ENCODE measurements at places on chromosomes 2 and 18.

DNA sequence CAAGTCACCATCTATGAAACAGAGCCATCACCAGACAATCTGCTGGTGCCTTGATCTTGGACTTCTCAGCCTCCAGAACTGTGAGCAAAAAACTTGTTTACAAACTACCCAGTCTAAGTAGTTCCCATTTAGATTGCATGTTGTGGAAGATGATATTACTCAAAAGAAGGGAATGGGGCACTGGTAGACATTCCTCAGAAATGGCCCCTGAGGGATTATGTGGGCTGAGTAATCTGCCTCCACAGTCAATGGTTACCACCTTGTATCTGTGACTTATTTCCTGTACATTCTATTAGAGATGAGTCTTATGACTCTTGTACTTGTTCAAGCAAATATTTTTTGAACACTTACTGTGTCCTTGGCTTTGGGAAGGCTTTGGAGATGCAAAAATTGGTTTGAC is 160.4 kb downstream of the NUP35 start:
- DNase-seq, result no peak

DNA sequence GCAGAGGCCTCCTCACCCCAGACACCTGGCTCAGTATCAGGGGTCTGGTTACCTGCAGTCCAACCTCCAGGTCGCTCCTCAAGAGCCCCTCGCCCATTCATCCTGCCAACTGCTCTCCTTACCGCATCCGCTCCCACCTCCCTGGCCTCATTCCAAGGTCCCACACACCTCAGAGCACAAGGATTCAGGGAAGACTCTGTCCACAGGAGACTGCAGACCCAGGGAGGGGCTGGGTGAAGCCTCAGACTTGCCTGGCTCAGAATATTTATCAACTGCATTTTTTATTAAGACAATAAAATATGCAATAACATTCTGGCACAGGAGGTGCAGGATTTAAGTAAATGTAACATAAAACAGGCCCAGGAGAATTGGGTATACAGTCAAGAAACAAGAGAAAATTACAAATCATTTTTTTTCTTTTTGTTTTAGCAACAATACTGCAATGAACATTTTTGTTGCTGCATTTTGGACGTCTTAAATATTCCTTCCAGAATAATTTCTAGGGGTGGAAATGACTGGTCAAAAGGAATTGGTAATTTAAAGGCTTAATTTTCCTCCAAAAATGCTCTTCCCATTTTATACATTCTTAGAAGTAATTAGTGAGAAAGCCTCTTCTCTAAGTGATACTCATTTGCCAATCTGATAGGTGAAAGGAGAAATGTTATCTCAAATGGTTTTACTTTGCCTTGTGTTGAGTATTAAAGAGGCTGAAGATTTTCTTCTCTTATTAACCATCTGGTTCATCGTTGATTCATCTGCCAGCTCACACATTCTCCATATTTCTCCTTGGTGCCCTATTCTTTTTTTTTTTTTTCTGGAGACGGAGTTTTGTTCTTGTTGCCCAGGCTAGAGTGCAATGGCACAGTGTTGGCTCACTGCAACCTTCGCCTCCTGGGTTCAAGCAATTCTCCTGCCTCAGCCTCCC is 42.5 kb downstream of the TEX44 start:
- DNase-seq, result no peak

GRCh38 chr2:174535757-174536703 is 49.2 kb upstream of the GPR155 start:
- no peak for DNase-seq

DNA sequence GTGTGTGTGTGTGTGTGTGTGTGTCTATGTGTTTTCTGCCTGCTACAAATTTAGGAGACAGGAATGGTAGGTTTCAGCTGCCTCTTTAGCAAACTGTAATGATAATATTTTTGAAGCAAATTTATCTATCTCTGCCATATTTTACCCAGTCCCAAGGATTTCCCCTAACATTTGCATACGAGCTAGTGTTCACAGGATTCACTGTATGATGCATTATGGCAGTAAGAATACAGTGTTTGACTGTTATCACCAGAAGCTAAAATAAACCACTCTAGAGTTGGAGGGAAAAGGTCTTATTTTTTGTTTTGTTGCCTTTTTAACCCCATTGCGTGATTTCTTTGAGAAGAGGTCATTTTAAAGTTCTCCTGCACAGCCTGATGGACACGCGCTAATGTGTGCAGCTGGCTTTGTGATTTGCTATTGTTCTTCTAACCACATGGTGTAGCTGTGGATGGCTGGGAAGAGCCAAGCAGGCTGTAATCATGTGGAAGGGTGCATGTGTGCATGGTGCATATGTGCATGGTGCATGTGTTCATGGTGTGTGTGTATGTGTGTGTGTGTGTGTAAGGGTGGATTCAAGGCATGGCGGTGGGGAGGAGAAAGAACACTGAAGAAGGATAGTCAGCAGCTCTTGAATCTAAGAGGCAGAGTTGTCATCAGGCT is 62.4 kb downstream of the PLB1 start:
- no peak for DNase-seq

DNA sequence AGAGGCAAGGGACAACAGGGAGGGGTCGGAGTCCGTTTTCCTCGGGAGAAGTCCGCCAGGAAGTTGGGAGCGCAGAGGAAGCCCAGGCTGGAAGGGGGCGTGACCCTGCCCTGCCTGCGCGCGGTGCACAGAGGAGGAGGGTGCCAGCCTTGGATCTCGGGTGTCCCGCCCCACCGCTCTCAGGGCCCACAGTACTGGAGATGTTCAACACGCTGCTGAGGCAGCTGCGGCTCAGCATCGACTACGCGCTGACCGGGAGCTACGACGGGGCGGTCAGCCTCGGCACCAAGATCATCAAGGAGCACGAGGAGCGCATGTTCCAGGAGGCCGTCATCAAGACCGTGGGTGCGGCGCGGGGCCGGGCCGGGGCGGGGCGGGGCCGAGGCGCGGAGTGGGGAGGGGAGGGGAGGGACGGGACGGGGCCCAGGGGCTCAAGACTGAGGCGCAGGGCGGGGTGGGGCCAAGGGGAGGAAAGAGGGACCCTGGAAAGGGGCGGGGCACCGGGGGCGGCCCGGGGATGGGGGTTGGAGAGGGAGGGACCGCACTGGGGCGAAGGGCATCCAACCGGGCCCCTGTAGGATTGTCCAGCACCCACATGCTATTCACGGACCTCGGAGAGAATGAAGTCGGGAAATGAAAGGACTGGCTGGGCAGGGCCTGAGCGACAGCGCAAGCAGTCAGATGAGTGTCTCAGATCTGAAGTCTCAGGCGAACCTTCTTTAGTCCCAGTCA is 36.6 kb downstream of the POMC start:
- DNase-seq, result no peak

DNA sequence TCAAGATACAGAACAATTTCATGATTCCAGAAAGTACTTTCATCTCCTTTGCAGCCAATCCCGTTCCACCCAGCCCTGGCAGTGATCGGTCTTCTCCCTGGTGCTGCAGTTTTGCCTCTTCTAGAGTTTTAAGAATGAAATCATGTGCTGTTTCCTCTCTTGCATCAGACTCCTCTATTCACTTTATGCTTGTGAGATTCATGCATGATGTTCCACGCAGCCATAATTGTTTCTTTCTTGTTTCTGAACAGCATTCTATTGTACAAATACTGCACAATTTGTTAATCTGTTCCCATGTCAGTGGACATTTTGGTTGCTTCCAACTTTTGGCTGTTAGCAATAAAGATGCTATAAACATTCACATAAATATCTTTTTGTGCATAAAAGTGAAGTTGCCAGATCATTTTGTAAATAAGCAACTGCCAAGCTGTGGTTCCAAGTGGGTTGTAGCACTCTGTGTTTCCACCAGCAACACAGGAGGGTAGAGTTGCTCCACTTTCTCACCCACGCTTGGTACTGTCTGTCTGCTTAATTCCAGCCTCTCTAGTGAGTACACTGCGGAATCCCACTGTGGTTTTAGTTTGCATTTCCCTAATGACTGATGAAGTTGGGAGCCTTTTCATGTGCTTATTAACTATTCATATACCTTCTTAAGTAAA is 104.5 kb downstream of the TWIST2 start:
- DNase-seq, result no peak

- no peak for DNase-seq
Observed at GRCh38 chr2:98477036-98477435, 32.4 kb downstream of the INPP4A start.

DNA sequence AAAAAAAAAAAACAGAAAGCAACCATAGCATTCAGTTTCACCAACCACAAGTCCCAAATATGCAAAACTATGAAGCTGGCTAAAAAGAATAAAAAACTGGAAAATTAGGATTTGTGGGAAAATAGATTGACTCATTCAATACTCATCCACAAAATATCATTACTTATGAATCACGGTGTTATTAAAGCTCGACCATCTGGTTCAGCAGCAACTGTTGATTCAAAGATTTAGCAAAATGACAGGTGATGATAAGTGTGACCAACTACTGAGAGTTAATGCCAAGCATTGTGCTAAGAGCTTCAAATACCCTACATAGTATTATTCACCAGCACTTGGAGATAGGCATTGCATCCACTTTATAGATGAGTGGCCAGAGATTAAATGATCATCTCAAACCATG is 26.2 kb upstream of the XDH start:
- no peak for DNase-seq

DNA sequence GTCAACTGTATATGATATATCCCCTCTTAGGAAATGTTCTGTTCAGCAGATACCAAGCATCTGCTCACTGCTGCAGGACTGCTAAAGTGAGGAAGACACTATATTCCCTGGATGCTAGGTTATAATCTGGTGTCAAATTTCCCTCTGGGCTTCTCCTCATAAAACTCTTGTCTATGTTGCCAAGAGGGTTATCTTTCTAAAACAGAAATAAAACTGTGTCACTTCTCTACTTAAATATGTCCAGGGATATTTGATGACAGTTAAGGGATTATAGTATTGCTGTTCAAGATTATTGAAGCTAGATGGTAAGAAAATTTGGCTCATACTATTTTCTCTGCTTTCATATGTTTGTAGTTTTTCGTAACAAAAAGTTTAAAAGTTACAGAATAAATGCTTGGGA is 30.5 kb upstream of the SNRNP27 start:
- no peak for DNase-seq

DNA sequence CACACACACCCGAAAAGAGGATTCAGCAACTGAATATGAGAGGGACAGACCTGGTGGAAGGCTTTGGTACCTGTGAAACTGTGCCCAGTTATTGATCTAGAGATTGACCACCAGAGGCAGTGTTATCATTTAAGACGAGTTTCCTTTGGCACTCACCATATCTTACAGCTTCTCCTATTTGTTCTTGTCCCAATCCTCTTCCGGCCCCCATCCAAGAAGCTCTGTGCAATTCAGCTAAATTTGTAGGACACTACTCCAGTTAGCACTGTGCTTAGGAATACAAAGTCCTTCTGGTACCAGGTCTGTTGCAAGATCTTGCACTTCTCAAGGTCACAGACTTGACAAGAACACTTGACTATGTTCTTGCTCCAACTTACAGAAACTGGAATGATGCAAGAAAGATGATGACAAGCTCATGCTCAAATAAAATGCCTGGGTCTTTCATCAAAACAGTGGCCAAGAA is 177.7 kb downstream of the TMEM247 start:
- DNase-seq, result no peak

DNA sequence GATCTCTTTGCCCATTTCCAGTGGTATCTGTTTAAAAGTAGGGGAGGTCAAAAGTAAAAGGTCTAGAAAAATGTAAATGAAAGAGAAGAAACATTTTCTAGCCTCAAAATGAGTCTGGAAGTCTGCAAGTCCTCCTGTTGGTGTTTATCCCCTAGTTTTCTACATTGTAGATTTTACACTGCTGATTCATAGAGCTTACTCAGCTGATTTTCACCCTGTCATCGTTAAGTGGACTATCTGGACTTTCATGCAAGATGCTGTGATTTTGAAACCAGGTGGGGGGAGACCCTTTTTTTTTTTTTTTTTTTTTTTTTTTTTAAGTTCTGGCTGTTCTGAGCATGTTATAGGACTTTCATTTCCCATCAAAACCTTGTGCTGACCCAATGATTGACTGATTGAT is 10.3 kb downstream of the HOXD3 start:
- no peak for DNase-seq

GRCh38 chr18:77049938-77050337 is 82.6 kb downstream of the MBP start:
- no peak for DNase-seq

DNA sequence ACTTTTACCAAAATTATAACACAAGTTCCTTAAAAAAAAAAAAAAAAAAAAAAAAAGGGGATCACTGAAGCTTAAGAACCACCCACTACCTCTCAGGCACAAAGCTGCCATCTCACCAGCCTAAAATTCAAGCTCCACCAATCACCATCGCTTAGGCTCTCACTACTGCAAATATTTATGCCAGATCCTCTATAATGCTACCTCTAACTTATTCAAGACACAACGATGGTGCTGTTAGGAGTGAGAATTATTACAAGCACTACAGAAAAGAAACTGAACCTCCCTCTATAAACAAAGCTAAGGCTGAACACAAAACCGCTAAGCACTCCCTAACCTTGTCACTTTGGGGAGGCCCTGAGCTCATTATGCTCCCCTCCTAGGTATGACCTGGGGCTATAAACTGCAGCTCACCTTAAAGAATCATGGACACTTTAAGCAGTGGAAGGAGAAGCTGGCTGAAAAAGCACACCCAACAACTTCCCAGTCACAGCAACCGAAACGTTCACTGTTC is 3.6 kb downstream of the FZD5 start:
- DNase-seq, result no peak

DNA sequence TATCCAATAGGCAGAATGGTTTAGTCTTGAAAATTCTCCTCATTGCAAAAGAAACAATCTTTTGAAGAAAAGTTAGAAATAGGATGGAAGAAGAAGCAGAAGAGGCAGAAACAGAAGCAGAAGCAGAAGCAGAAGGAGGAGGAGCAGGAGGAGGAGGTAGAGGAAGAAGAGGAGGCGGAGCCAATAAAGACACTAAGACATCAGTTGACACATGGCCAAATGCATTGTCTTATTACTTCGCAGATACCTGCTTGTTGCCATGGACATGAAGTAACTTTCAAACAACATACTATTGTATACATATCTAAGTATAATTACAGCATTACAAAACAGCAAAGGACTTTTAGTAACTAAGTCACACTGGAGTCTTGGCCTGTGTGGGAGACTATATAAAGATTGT is 606.3 kb downstream of the METTL4 start:
- no peak for DNase-seq

DNA sequence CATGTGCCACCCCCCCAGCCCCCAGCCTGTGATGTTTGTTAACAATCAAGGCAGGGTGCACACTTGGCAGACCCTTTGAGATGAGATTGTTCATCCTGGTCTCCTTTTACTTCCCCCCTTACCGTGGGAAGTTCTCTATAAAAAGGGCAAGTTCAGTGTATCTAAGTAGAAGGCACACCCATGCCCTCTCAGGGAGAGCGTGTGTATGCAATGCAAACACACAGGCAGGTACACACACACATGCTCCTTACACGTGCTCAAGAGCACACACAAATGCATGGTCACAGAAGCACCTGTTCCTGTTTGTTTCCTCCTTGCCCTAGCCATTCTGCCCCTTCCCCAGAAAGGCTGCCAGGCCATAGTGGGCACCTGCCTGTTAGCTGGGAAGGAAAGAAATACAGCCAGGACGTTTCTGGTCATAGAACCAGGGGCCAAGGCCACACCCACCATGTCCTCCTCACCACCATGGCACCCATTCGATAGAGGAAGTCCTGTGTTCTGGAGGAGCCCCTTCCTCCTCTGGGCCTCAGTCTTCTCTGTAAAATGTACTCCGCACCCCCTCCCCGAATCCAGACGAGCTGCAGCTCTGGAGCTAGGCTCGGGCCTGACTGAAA is 3.1 kb downstream of the ATOH8 start:
- no peak for DNase-seq
